ENCODE measurements at places on chromosomes 11 and 22.

DNA sequence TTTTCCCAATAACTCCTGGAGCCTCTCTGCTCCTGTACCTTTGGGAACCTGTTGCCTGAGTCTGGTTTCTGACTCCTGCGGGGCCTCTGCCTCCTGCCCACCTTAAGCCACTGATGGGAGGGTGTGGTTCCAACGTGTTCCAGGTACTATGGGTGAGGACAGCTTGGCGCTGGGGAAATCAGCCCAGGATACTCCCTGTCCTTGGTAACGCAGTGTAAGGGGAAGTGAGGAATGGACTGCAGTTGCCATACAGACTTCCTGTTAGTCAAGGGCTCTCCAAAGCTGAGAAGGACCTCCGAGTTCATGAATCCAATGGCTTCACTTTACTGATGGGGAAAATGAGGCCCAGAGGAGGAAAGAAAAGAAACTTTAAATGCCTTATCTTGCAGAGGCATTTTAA lies 1.2 kb upstream of the MARK2 start:
- no peak for DNase-seq

DNA sequence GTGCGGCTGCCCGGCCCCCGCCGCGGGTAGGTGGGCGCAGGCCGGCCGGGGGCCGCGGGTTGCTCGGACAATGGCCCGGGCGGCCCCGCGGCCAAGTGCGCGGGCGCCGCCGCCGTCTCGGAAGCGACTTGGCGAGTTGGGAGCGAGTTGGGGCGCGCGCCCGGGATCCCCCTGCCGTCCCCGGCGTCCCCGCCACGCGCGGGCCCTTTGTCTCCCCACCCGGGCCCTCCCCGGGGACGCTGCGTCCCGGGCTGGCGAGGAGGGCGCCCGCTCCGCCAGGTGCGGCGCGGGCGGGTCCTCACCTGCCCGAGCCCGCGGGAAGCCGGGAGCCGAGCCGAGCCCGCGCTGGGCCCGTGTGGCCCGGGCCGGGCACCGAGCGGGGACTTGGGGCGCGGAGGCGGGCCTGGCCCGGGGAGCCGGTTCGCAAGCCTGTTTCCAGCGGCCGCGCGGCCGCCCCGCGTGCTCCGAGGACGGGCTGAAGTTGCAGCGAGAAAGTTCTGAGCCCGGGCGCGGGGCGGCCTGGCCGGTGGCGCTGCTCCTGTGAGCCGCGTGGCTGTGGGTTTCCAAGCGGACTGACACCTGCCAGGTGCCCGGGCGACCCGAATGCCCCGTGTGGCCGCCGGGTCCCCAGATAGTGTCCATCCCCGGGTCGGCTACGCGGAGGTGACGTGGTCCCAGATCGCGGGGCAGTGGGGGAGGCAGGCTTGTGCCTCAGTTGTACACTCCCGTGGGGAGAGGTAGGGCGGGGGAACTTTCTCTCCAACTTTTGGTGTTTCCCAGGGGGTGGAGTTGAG lies 586 bp downstream of the LRP5 start:
- no peak for DNase-seq

GRCh38 chr11:19368726-19369375 lies 128.1 kb upstream of the E2F8 start:
- DNase-seq = peak; percentile 36

GRCh38 chr22:25536589-25536988 lies 27.9 kb upstream of the GRK3 start:
- DNase-seq = no peak

- peak; percentile 87 for DNase-seq
These were observed 60.9 kb upstream of the EED start for GRCh38 chr11:86183694-86184093.

- no peak for DNase-seq
These were observed 23.3 kb downstream of the MICAL2 start for GRCh38 chr11:12133547-12134235.

DNA sequence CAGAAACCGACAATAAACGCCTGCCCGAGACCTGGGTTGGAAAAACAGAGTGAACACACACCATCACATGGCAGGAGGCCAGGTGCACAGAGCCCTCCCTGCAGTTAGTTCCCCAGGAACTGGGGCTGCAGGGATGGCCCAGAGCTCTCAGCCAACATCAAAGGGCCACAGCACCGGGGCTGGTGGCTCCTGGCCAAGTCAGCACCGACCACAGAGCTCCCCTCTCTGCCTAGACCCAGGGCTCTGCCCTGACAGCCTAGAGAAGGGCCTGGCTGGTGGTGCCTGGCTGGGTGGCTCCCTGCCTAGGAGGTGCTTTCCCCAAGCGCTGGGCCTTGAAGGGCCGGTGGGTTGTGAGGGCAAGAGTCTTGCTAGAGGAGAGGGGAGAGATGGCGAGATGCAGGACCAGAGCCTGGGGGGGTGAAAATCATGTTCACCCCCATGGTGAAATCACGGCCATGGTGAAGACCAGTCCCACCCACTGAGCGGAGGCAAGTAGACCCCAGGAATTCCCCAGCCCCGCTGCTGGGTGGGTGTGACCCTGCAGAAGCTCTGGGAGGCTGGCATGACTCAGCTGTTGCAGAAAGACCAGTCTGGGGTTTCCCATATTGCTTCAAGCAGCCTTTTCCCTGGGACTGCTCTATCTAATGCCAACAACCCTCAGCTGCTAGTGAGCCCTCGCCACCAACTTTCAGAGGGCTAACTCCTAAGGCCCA lies 7.2 kb upstream of the BID start:
- DNase-seq = peak; percentile 95

GRCh38 chr22:30371981-30372380 lies 15.2 kb downstream of the CCDC157 start:
- DNase-seq = no peak
